ENCODE measurements at places on chromosomes 5 and 9.

DNA sequence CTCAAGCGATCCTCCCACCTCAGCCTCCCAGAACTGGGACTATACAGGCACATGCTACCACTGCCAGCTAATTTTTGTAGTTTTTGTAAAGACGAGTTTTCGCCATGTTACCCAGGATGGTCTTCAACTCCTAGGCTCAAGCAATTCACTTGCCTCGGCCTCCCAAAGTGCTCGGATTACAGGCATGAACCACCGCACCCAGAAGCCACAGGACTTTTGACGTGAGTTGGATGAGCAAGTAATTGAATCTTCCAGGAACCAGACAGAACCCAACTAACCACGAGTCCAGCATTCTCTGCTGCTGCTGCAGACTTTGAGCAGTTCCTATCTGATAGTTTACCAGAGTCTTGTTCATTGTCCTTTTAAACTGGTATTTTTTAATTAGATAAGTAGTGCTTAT, 9.6 kb upstream of the ATP6V0E1 start:
- DNase-seq = no peak

GRCh38 chr5:158832096-158832685, 267.5 kb downstream of the EBF1 start:
- DNase-seq = no peak

DNA sequence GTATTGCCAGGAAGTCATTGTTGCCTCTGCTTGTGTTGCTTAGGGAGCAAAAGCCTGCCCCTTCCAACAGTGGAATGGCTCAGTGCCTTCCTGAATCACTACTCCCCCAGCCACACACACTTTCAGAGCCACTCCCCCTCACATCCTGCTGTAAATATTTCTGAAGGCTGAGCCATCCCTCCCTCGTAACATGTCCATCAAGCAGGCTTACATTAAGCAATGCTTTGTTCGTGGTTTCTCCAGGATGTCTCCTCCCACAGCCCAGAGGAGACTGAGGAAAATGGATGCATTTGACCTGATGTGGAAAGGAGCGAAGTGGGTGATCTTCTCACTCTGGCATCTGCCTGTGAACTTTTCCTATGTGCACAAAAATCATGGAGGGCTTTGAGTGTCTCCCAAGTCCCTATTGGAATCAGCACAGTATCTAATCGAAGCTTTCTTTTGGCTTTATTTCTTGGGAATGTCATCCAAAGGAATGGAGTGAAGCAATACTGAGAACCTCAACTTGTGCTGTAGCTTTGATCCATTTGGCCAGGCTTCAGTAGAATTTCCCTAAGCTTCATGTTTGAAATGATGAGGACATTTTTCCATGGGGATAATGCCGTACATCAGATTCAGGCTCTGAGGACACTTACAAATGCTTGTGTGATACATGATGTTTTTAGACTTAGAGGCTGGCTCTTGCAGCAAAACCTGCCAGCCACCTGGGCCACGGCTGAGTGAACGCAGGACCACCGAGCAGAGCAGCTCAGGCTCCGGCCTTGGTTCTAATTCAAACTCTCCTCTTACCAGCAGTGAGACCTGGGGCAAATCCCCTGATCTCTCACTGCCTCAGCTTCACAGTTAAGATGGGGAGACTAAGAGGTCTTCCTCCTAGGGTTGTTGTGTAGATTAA, 389.1 kb downstream of the ENC1 start:
- peak; percentile 88 for DNase-seq

DNA sequence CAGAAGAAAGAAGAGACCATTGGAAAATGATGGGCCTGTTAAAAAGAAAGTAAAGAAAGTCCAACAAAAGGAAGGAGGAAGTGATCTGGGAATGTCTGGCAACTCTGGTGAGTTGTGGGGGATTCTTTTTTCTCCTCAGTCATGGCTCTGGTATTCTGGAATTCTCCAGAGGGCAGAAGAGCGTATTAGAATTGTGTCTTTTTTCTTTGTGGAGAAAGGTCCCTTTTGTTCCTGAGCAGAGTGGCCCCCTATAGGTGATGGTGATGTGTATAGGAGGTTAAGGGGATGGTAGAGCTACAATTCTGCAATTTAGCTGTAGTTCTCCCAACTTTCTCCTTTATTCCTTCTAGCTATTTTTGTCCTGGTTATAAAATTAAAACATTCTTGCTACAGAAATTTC, 1.6 kb upstream of the DHFR start:
- DNase-seq = peak; percentile 62

GRCh38 chr9:108844391-108844790, 11.4 kb downstream of the ACTL7B start:
- DNase-seq = no peak

DNA sequence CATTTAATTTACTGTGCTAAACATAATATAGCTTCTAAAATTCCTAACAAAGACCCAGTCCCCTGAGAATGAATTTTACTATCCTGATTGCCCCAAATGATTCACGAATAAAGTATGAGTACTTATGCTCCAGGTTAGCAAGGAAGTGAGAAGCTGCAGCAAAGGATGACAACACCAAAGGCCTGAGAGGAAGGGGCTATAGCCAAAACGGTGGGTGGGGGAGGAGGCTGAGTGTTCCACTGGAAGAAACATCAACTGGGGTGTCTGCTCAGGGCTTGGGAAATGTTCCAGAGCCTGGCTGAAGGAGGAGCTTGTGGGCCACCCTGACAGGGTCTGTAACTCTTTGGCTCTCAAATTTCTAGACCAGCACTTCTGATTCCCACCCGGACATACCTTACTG, 157.3 kb downstream of the ADAMTS12 start:
- peak; percentile 54 for DNase-seq

- no peak for DNase-seq
Observed at GRCh38 chr5:98004463-98004862, 769.0 kb upstream of the RGMB start.

DNA sequence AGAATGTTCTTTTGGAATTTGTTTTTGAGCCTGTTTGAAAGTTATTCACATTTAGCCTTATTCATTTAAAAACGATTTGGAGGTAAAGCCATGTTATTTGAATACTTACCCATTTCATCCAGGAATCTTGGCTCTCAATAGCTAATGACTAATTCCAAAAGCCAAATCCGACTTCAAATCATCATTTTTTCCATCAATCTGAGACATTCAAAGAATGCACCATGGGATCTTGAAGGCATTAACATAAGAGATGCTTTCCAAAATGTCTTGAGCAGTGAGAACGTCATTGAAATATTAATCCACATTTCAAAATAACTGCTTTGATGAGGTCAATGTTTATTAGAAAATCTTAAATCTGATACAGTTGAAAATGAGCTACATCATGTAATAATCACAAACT, 617.0 kb upstream of the RORB start:
- no peak for DNase-seq

- DNase-seq = no peak
Observed at GRCh38 chr9:4537581-4537980, 47.3 kb downstream of the SLC1A1 start.

GRCh38 chr9:100317706-100318105, 35.0 kb downstream of the TEX10 start:
- no peak for DNase-seq

DNA sequence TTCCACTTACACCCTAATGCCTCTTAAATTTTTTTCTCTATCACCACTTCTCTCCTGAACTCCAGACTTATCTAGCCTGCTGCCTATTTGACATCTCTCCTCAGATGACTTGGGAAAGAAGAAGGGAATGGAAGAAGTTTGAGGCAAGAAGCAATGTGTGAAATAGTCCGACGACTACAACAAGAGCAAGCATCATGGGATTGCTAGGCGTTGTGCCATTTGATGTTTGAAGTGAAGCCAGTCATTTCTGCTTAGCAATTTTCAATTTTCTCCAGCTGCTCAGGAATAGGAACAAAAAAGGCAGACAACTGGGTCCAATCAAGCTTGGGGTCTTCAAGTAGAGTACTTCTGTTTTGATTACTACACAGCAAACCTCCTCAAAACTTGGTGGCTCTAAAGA, 106.4 kb downstream of the HSD17B3 start:
- no peak for DNase-seq

GRCh38 chr9:134515026-134515821, 126.4 kb upstream of the COL5A1 start:
- no peak for DNase-seq

- DNase-seq = no peak
Observed at GRCh38 chr5:104541141-104541785, 978.7 kb upstream of the NUDT12 start.

- no peak for DNase-seq
Observed at GRCh38 chr9:135579889-135580660, 18.5 kb downstream of the PAEP start.

DNA sequence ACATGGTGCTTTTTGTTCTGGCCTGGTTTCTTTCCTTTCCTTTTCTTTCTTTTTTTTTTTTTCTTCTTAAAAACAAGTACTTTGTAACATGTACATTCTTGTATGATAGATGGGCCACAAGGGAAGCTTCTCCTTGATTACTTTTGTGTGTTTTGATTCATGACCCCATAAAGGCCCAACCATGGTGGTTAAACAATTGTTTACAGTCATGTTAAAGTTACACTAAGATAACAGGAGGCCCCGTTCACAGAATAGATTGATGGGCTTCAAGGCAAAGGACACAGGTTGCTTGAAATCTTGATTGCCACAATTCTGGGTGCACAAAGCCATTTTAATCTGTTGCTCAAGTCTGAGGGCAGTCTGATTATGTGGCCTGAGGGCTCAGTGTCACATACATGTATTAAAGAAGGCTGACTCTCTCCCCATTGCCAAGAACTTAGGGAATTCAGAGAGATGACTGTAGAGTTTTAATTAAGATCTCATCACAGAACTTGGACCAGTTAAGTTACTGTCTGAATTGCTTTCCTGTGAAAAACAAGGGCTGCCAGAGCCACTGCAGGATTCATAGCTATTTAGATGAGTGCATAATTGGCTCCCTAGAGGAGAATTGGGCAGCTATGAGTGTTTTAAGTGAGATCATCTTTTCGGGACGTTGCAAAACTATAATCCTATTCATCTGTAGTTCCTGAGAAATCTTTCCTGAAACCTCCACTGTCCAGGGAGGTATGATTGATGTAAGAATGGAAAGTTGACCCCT, 163.4 kb downstream of the TLE4 start:
- DNase-seq = no peak

- peak; percentile 96 for DNase-seq
Observed at GRCh38 chr5:150141544-150142184, 14.0 kb downstream of the PDGFRB start.

GRCh38 chr5:15720515-15720914, 220.5 kb downstream of the FBXL7 start:
- no peak for DNase-seq

DNA sequence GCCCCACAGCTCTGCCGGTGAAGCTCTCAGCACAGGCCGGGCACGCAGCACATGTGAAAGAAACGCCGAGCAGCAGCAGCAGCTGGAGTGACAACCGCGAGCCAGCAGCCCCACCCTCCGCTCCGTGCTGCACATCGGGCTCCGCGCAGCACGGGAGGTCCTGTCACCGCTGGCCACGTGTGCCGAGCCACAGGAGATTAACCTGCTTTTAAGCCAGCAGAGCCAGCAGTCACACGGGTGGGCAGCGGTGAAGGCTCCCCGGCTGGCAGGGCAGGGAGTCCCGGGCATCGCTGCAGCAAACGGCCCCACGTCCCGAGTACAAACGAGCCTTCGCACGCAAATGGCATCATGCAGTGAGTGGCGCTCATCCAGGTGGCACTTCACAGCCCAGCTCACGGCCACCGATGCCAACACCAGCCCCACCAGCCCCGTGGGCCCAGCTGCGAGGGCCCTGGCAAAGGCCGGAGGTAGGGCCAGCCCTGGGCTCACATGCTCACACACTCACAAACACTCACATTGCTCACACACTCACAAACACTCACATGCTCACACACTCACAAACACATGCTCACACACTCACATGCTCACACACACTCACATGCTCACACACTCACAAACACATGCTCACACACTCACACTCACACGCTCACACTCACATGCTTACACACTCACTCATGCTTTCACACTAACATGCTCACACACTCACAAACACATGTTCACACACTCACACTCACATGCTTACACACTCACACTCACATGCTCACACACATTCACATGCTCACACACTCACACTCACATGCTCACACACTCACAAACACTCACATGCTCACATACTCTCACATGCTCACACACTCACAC, 11.1 kb downstream of the CCDC187 start:
- no peak for DNase-seq

GRCh38 chr5:31113101-31113500, 80.4 kb upstream of the CDH6 start:
- DNase-seq = no peak

GRCh38 chr5:180040287-180041214, 31.0 kb downstream of the RNF130 start:
- no peak for DNase-seq

GRCh38 chr9:116381350-116381749, 227.8 kb downstream of the PAPPA start:
- DNase-seq = no peak

- DNase-seq = no peak
Observed at GRCh38 chr9:114369216-114370130, 18.3 kb downstream of the AKNA start.

DNA sequence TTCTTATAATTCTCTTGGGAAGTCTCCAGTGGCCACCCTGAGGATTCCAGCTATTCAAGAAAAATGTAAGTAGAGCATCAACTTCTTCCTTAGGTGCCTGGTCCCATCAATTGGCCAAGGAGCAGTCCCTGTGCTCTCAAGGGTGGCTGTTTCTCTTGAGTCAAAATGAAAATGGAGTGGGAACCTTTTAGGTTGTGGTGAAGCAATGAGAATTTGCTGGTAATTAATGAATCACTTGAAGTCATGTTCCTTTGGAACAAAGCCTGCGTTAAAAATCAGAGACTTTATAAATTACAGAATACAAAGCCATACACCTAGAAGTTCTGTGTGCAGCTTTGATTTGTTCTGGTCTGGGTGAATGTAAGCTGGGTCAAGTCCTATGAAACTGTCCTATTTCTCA, 48.9 kb downstream of the IL31RA start:
- DNase-seq = no peak

DNA sequence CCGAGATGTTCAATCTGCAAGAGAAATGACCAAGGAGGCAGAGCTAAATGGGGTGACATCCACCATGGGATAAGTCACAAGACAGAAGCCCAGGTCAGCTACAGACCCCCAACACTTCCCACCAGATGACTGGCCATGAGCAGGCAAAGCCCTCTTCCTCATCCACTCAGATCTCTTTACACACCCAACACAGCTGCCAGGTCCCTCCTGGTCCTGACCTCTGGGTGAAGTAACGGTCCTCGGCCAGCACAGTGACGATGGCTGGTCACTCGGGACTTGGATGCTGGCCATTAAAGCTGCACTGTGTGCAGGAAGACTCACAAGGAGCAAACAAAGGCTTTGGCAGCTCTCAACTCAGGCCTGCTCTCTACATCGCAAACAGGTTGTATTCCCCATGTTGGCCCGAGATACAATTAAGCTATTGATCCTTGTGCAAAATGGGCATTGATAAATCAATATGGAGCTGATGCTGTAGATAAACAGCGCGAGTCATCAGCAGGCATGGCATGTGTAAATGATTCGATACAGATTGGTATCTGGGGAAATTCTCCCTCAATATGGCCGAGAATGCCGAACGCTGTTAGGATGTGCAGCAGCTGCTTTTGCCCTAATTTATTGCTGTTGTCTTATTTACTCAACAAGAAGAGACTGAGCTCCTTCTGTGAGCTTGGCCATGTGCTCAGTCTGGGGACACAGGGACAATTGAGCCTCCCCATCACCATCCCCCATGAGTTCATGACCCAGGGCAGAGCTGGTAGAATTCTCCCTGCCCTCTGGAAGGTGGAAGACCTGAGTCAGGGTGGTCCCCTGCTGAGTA, 98.7 kb downstream of the C5orf15 start:
- DNase-seq = no peak
